NCI-H2171 (cell line): ENCODE measurements at places on chromosomes 7 and 10.

DNA sequence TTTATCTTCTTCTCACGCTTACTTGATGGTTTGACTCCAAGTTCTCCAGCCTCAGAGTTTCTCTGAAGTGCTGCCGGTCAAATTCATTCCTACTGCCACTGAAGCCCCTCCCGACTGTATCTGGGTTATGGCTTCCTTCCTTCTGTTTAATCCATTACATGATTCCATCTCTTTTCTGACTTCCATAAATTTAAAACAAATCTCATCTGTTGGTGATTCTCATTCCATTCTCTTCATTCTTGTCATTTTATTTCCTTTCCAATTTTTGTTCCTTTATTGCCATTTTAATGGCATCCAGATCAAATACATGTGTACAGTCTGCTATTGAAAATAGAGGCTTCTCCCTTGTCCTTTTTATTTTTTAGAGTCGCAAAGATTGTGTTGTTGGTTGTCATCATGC, 25.4 kb upstream of the HIBADH start:
- DNase-seq, result no peak

DNA sequence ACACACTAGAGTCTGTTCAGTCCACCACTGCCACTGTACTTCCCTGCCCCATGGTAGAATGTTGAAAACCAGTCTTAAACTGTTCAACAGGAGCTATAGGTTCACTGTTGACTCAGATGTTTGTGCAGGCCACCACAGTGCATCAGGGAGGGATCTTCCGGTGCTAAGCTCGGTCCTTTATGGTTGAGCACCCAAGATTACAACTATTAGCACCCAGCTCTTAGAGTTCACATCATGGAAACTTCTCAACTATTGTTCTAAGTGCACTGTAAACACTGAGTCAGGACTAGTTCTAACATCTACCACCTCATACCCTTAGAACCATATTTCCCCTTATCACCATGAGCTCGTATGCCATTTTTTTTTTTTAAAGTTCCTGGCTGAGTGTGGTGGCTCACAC, 97.1 kb upstream of the MXI1 start:
- DNase-seq, result no peak

GRCh38 chr10:34768261-34768971, 46.7 kb downstream of the PARD3 start:
- no peak for DNase-seq

GRCh38 chr10:126350216-126350992, 37.9 kb downstream of the ADAM12 start:
- DNase-seq, result no peak

GRCh38 chr7:74567318-74567668, 90.2 kb upstream of the GTF2I start:
- DNase-seq, result no peak

GRCh38 chr10:102681696-102682095, 32.5 kb downstream of the ARL3 start:
- DNase-seq, result no peak

GRCh38 chr7:2141651-2142050, 91.1 kb downstream of the MAD1L1 start:
- no peak for DNase-seq

DNA sequence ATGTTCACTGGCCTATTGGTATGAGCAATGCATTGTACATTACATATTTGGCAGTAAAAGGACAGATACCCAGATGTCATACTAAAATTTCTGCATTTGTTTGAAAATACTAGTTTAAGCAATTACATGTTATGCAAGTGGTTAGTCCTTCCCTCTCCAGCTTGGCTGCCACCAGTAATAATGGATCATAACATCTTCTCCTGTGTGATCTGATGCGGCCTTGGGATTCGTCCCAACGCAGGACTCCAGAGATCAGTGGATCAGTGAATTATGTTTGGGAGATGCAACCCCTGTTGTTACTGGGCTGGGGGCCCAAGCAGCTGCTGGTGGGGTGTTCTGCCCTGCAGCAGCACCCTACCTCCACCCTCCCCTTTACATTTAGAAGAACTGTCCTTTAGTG, 11.2 kb upstream of the PDK4 start:
- no peak for DNase-seq

GRCh38 chr10:102327641-102328040, 67.9 kb upstream of the NFKB2 start:
- DNase-seq, result no peak

DNA sequence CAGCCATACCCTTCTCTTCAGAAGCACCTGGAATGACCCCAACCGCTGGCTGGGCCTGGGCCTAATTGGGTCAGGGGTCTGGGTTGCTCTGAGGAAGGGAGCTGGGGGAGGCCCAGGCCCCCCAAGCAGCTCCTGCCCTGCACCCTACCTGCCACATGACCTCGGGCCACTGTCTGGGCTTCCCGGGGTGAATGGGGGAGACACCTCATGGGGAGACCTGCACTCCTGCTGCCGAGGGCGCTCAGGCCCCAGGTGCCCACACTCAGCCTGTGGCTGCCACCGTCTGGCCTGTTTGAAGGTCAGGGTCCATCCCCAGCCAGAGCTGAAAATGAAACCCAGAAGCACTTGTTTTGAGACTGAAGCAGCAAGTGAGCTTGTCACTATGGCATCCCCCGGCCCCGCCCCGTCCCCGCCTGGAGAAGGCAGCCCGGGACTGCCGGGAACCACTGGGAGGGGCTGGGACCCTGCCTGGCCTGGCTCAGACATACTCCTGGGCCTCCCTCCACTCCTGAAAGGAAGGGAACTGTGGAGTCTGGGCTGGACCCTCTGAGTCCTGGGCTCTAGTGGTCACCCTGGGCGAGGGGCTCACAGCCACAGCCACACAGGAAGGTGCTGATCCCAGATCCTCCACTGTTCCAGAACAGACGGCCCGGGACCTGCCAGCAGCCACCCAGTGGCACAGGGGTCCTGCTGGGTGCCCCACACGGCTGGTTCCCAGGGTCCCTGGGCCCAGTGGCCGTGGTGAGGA, 7.4 kb upstream of the MICALL2 start:
- DNase-seq, result no peak

- DNase-seq, result no peak
Measured at GRCh38 chr10:13987446-13987845, 343.3 kb downstream of the FRMD4A start.

DNA sequence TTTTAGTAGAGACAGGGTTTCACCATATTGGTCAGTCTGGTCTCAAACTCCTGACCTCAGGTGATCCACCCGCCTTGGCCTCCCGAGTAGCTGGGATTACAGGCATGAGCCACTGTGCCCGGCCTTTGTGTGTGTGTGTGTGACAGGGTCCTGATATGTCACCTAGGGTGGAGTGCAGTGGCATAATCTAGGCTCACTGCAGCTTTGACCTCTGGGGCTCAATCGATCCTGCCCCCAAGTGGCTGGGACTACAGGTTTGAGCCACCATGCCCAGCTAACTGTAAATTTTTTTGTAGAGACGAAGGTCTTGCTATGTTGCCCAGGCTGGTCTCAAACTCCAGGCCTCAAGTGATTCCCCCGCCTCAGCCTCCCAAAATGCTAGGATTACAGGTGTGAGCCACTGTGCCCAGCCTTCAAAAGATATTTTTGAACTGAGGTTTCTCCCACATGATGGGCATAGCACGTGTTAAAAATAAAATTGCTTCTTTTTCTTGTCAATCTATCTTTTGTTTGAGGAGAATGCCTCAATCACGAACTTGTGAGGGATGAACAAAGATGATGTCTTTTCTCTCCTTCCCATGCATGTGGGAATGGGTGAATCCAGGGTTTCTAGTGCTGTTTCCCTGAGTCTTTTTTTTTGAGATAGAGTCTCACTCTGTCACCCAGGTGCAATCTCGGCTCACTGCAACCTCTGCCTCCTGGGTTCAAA, 30.8 kb upstream of the PSAP start:
- no peak for DNase-seq

GRCh38 chr10:5692461-5693358, 8.1 kb downstream of the TASOR2 start:
- no peak for DNase-seq

- no peak for DNase-seq
Measured at GRCh38 chr10:90193240-90193985, 492.0 kb downstream of the KIF20B start.

GRCh38 chr7:143085109-143085508, 33.0 kb downstream of the OR6V1 start:
- no peak for DNase-seq

- no peak for DNase-seq
Measured at GRCh38 chr7:78441737-78442136, 643.2 kb downstream of the PHTF2 start.

DNA sequence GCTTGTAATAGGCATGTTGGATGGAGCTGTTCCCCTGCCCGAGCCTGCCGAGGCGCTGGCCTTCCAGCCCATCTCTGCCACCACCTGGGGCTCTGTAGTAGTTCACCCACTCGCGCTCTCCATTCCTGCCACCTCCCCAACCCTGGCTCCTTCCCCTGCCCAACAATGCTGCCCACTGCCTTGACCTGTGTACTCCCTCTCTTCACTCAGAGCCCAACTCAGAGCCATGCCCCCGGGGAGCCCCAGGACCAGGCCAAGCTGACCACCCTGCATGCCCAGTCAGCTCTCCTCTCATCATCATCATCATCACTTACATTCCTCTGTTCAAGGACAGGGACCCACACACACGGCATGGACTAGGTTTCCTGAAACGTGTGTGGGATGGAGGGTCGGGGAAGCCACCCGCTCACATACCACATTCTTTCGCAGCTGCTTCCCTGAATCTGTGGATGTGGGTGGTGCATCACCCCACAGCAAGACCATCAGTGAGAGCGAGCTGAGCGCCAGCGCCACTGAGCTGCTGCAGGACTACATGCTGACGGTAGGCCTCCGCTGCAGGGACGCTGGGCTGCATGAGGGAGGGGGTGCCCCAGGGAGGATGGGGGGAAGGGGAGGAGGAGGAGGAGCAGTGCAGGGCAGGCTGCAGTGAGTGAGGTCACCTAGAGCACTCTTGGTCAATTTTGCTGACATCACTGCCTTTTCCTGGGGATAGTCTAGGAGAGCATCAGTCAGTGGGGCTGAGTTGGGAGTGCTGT, 15.6 kb downstream of the NACAD start:
- no peak for DNase-seq

- no peak for DNase-seq
Measured at GRCh38 chr10:116978901-116979300, 26.1 kb downstream of the SHTN1 start.

DNA sequence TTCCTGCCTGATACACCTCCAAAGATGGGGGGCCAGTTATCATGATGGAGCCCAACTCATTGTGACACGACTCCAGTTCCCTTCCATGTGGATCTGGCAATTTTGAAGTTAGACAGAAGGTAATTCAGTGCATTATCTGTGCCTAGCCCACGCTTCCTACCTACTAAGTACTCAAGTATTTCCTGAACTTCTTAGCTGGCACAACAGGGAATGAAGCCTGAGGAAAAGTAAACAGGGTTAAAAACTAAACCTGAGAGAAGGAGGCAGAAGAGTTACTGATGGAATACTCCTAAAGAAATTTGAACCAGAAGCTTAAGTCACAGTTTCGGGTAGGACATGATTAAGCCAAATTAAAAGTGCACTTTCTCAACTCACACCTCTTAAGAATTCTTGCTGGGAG, 1.1 kb upstream of the SEC31B start:
- no peak for DNase-seq

DNA sequence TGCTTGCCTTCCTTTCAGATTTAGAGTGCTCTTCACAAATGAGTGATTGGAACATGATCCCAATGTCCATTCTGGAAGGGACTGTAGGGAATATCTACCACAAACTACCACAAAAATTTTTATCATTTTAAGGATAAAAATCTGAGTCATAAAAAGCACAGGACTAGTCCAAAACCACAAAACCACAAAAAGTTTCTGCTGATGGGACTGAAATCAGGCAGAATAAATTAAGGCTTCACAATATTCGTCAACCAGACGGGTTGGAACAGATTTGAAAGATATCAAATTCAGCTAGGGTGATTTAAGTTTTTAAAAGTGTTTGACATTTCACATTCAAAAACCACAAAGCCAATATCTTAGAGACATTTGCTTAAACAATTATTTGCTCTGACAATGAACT, 100.1 kb upstream of the PTN start:
- DNase-seq, result no peak

GRCh38 chr7:54841772-54842697, 83.0 kb upstream of the SEC61G start:
- DNase-seq, result no peak

GRCh38 chr10:24446739-24447138, 237.8 kb downstream of the KIAA1217 start:
- DNase-seq, result no peak

DNA sequence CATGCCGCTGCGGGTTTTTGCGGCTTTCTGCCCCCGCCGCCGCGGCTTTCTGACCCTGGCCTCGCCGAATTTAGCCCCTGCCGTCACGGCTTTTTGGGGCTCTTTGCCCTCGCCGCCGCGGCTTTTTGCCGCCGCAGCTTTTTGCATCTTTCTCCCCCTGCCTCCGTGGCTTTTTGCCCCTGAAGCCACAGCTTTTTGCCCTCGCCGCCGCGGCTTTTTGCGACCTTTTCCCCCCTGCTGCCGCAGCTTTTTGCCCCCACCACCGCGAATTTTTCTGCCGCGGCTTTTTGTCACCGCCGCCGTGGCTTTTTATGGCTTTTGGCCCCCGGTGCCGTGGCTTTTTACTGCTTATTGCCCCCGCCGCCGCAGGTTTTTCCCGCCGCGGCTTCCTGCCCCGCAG, 636.5 kb downstream of the ZNF716 start:
- no peak for DNase-seq

GRCh38 chr10:983971-984655, 4.1 kb upstream of the GTPBP4 start:
- no peak for DNase-seq

DNA sequence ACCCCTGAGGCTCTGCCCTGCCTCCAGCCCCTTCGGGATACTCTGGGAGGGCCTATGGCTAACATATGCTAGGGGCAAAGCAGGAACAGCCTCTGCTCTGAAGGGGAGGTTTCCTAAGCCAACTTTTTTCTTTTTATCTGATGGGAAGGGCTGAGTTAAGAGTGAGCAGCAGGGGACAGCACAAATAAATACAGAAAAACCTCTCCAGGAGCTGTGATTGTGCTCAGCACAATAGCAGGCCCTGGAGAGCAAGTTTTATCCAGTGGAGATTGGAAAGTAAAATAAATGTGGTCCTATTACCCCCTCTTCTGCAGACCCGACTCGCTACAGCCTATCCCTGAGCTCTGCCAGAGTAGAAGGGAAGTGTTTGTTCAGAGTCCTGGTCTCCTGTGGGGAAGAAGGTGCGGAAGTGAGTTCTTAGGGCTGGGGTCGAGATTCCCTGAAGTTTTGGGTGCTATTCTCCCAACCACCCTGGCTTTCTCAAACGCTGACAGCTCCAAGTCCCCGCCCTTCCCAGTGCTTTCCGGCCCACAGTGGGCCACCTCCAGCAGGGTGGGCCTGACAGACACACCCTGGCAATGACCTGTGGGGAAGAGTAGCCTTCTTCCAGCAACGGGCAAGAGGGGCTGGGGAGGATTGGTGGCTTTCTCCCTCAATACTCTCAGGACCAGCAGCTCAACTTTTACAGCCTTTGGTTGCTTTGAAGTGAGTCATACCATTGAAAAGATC, 23.0 kb upstream of the AFAP1L2 start:
- DNase-seq, result no peak
